ENCODE measurements at places on chromosomes 12 and 14.

DNA sequence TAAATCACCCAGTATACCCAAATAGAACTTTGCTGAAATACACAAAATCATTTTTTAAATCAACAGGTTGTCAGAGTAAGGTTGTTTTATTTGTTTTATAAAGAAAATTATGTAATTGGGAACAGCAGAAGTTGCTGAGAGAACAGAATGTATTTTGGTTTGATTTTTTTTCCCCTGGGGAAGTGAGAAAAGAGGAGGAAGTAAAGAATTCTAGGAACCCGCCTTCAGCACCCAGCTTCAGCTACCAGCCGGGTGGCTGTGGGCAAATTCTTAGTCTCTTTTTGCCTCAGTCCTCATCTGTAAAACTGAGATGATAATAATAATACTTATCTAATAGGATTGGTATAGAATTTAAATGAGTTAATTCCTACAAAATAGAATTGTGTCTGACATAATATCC, 119.4 kb downstream of the SRGAP1 start:
- no peak for DNase-seq

DNA sequence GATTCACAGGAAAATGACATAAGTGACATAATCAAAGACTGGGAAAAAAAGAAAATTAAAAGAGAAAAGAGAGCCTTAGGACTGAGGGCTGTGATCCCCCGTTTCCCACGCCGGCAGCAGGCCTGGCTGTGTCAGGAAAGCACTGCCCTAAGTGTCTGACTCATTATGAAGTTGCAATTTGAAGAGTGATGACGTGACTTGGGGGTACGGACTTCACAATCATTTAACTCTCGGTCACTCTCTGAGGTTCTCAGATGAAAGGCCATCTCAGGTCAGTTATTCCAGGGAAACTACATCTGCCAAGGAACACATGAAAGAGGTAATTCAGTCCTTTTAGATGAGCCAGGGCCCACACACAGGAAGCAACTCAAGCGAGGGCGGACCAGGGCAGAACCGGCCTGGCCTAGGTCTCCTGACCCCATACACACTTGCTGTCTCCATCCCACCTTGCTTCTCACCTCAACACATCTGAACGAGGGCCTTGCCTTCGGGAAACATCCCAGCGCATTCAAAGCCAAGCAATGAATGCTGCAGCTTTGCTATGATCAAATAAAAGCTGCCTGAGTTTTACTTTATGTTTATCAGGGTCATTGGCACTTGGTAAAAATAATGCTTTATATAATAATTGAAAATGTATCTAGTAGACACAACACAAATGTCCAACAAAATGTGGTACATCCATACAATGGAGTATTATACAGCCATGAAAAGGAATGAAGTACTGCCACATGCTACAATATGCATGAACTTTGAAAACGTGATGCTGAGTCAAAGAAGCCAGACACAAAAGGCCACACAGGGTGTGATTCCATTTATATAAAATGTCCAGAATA, 2.7 kb downstream of the SSH1 start:
- DNase-seq = no peak

GRCh38 chr14:73744175-73744867, 30.1 kb upstream of the PNMA1 start:
- DNase-seq = no peak

GRCh38 chr12:12613344-12613743, 1.7 kb downstream of the CREBL2 start:
- no peak for DNase-seq

DNA sequence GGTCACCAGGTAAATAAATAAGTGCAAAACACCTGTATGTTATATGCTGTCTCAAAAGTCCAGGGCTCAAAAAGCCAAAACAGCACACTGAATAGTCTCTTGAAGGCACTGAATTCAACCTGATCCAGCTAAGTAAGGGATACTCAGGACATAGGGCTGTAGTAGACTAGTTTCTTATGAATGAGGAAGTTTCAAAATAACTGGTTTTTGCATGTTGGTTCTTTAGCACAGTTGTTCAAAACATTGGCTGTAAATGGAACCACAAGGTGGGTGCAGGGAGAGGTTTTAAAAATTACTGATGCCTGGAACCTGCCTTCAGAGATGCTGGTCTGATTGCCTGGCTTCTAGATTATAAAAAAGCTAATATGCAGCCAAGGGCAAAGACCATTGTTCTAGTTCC, 34.1 kb downstream of the NDUFA12 start:
- no peak for DNase-seq

DNA sequence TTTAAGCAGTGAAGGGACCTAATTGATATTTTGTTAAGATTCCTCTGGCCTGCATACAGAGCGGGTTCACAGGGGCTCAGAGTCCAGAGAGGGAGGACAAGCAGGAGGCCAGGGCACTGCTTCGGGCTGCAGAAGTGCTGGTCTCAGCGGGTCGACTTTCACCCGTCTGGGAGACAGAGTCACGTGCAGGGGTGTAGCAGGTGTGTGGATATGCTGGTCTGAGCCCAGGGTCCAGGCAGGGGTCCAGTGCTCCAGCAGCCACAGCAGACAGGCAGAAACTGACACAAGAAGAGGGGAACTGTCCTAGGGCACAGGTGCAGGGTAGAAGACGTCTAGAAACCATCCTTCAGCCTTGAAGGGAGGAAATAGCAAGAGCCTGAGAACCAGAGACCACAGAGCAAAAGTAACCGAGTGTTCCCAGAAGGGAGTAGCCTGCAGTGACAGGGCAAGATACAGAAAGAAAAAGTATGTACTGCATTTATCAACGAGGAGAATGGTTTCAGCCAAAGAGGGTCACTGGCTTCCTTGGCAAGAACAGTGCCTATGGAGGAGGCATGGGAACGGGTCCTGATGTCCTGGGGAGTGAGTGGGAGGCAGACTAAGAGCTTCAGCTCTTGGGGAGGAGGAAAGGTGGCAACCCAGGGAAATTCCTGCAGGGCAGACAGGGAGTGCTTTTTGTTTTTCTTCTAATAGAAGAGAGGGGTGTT, 28.7 kb downstream of the FBXO21 start:
- DNase-seq = no peak

DNA sequence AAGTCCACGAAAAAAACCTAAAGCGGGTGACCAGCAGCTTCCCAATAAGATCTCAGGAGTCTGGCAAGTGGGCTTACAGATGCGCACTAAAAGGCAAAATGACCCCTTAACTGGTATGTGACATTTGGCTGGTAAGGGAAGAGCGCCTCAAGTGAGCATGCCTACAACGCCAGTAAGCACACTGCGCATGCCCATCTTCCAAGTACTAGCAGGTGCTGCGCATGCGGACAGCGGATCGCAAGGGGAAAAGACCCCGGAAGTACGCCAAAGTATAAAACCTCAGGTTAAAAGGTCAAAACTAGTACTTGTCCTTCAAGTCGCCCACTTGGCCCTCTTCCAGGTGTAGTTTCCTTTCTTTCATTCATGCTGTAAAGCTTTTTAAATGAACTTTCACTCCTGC, 518.5 kb upstream of the MDGA2 start:
- no peak for DNase-seq

DNA sequence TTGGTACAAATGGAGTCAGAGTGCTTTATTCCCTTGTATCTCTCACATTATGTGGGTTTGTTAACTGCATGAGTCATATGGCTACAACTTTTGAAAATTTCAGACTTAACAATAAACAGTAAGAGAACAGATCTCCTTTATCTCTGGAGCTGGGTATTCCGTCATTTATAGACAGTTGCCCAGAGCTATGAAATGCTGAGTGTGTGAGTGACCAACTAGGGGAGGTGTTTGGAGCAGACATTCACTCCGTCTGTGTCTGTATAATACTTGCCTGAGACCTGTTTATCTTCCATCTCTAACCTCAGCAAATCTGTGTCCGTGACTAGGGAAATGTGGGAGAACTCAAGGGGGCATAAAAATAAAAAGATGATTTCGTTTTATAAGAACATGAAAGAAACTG, 279.9 kb upstream of the FAR2 start:
- DNase-seq = no peak

DNA sequence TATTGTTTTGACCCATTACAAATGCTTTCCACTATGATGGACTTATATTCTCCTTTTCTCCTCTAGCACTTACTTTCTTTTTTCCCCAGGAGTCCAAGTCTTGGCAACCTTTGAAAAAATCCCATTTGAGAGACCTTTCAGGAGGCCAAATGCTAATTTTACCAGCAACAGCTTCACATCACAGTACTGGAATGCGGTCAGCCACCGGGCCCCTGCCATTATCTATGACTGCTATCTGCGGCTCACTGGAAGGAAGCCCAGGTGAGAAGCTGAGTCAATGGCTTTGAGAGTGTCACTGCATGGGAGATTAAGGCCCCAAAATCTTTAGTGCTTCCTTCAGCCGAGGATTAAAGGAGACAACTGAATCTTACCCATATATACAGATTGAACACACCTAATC, 64.2 kb downstream of the ERGIC2 start:
- DNase-seq = no peak

DNA sequence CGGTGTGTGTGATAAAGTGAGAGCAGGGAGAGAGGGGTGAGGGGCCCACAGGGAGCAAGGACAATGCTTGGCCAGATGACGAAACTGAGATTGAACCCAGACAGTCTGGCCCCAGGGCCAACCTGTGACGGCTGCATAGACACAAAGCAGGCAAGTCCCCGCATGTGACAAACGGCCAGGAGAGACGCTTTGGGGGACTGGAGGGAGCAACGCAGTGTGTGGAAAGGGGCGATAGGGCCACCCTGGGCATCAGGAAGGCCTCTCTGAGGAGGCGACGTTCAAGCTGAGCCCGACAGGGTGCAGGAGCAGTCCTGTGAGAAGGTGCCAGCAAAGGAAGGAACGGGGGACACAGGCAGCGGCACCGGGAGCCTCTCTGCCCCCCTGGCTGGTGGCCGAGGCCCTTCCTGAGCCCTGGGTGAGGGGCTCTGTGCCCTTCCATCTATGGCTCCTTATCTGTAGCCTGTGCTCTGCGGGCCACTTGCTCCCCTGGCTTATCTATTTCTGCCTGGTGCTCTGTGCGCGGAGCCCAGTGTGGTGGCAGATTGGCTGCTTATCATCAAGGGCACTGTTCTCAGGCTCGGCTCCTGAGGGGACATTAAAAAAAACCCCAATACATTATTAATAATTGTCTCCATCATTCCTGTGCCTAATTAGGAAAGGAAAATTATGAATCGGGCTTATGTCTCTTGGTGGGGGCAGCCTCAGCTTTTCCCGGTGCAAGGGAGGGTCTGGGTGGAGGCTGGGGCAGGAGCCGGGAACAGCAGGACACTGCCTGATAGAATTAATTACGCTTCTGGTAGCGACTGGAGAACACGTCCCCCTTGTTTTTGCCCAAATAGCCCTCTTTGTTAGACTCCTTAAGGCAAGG, 39.8 kb downstream of the PRIMA1 start:
- no peak for DNase-seq

DNA sequence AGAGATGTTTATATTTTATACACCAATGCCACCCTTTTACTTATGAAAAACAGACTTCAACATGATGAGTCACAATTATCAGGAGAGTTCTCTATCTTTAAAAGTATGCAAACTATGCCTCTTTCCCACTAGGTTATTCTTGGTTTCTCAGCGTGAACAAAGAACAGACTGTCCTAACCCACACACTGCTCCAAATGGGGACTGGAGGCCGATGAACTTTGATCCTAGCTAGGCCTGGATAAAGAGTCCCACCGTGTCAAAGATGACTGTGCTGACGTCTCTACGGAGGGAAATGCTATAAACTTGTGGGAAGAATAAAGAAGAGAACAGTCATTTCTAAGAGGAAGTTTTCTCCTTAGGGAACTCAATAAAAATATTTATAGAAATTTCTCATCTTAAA, 160.1 kb downstream of the EPS8 start:
- no peak for DNase-seq

- DNase-seq = peak; percentile 42
Measured at GRCh38 chr12:50055831-50056638, 1.4 kb upstream of the ASIC1 start.

- no peak for DNase-seq
Measured at GRCh38 chr14:100730581-100730980, 3.9 kb downstream of the DLK1 start.

DNA sequence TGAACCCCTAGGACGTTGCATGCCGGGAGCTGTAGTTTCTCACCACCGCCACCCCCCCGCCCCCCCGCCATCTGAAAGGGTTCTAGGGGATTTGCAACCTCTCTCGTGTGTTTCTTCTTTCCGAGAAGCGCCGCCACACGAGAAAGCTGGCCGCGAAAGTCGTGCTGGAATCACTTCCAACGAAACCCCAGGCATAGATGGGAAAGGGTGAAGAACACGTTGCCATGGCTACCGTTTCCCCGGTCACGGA, 501 bp upstream of the HSP90B1 start:
- DNase-seq = no peak

- no peak for DNase-seq
Measured at GRCh38 chr12:49335955-49336644, 888 bp downstream of the C1QL4 start.

GRCh38 chr14:20247646-20248246, 8.7 kb downstream of the OR11H4 start:
- DNase-seq = no peak

DNA sequence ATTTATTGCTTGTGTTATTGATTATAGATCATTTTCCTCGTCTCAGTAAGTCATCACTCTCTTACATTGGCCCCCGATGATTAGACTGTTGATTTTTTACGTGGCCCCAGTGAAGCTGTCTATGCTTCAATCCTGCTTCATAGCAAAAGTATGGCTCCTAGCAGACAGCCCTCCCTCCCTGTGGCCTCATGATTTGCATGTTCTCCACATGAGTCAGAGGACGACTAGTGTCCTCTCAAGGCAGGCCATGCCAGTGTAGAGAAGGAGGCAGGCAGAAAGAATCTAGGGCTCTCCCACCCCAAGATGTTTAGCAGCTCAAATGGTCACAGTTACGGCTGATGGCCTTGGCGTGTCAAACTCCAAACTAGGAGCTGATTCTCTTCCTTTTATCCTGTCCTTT, 59.6 kb downstream of the FIGNL2 start:
- no peak for DNase-seq

GRCh38 chr12:121095544-121096198, 37.0 kb upstream of the P2RX7 start:
- peak; percentile 64 for DNase-seq

GRCh38 chr14:34502545-34503225, 36.8 kb downstream of the EAPP start:
- DNase-seq = no peak

GRCh38 chr14:104843442-104844305, 21.4 kb upstream of the CEP170B start:
- no peak for DNase-seq

DNA sequence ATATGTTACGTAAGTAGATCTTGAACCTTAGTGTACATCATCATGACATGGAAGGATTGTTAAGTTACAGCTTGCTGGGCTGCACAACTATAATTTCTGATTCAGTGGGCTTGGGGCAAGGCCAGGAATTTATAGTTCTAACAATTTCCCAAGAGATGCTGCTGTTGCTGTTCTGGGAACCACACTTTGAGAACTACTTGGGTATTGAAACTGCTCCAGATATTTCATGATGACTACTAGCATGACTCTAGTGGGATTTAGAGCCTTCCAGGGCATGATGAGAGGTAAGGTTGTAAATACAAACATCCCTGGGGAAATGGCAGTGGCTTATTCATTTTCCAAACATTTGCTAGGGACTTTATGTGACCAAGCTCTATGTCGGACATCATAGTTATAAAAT, 904.8 kb upstream of the SEL1L start:
- no peak for DNase-seq

All from stimulated activated CD8-positive, alpha-beta memory T cell treated with anti-CD3 and anti-CD28 coated beads, Interleukin-15, amount 100 ng/mL, for 48 hours (primary cell).